ENCODE measurements at places on chromosomes 3 and 15. TPM values are rescaled to one million over a fixed set of nuclear protein-coding genes. Genes with fewer than 3 reads are reported as not detected.

HHLA2 gene
- 20.2 TPM for total RNA-seq

GTPBP8 gene
- 20.6 TPM for total RNA-seq

DUOXA1 gene
- total RNA-seq: 203 TPM

AP3S2 gene
- 30.2 TPM for total RNA-seq

IL20RB gene
- total RNA-seq: 1.3 TPM

CFAP20DC gene
- 5.4 TPM for total RNA-seq

ABHD14A gene
- total RNA-seq: 7.2 TPM

GRCh38 chr3:151837057-151837456 is 23.1 kb downstream of the AADAC start:
- peak; percentile 29 for DNase-seq

DNA sequence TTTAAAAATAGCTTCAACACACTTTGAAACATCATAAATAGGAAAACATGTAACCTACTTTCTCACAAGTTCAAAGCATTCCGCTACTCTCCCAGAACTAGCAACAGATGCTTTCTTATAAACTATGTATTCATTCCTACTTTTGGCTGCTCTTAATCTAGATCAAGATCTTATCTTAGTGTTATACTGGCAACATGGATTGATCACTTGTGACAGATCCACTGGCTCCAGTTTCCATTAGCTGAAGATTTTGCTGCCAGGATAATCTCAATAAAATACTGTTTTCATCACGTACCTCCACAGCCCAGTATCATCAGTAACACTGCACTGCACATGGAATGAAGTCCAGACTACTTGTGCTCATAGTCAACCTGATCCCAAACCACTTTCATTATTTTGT is 491.7 kb upstream of the AGTR1 start:
- peak; percentile 86 for DNase-seq

- no peak for DNase-seq
These were observed 27.2 kb downstream of the LRRC2 start for GRCh38 chr3:46538803-46539442.

DNA sequence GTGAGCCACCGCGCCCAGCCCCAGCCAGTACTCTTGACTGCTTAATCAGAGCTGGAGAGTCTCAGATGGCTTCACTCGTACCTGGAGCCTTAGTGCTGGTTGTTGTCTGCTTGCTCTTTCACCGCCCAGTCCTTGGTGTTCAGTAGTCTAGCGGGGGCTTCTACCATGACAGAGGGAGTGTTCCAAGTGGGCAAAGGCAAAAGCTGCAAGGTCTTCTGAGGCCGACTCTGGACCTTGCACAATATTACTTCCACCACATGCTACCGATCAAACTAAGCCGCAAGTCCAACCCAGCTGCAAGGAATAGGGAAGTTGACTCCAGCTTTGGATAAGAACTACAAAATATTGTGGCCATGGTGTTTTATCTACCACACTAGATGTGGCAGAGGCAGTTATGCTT is 6.6 kb downstream of the PARL start:
- no peak for DNase-seq

DNA sequence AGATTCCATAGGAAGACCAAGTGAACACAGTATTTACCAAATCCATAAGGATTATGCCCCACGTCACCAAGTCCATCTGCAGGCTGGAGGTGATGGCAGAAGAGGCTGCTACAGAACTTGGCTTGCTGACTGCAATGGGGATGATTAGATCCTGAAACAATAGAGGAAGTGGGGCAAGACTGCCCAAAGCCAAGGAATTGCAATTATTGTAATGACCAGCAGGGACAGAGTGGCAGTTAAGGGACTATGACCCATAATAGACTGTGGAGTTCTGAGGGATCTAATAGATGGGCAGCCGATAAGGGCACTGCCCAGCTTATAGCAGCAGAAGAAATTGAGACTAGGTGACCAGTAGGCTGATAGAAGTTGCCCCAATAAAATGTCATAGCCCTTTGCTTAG is 108.4 kb downstream of the MINAR1 start:
- DNase-seq: no peak

GRCh38 chr3:195451373-195452015 is 8.7 kb upstream of the ACAP2 start:
- DNase-seq: no peak

DNA sequence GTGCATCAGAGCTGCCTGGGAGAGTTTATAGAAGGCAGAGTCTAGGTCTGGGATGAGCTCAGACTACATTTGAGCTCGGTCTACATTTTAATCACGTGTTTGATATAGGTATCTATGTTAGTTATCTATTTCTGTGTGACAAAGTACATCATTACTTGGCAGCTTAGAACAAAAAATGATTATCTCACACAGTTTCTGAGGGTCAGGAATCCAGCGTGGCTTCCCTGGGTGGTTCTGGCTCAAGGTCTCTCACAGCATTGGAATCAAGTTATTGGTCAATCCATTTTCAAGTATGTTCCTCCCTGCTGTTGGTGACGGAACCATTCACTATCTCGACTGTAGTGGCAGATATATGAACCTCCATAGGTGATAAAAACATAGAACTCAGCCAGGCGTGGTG is 71.7 kb downstream of the ABHD5 start:
- DNase-seq: no peak

DNA sequence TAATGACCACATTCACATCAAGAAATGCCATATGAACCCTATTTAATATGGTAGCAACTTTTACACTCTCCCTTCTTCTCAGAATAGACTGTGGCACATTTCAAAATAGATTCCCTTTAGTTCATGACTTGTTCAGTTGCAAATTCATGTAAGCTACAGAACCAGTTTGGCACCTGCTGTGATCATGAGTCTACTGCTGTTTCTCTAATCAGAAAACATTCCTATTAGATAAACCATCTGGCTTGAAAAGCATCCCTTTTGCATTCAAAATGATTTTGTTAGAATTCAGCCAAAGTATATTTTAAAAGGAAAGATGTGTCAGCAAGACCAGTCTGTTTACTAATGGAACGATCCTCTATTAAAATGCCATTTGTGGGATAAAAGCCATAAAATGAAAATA is 304.4 kb downstream of the BCHE start:
- DNase-seq: no peak

GRCh38 chr3:32245200-32245599 is 6.7 kb downstream of the CMTM8 start:
- DNase-seq: no peak

DNA sequence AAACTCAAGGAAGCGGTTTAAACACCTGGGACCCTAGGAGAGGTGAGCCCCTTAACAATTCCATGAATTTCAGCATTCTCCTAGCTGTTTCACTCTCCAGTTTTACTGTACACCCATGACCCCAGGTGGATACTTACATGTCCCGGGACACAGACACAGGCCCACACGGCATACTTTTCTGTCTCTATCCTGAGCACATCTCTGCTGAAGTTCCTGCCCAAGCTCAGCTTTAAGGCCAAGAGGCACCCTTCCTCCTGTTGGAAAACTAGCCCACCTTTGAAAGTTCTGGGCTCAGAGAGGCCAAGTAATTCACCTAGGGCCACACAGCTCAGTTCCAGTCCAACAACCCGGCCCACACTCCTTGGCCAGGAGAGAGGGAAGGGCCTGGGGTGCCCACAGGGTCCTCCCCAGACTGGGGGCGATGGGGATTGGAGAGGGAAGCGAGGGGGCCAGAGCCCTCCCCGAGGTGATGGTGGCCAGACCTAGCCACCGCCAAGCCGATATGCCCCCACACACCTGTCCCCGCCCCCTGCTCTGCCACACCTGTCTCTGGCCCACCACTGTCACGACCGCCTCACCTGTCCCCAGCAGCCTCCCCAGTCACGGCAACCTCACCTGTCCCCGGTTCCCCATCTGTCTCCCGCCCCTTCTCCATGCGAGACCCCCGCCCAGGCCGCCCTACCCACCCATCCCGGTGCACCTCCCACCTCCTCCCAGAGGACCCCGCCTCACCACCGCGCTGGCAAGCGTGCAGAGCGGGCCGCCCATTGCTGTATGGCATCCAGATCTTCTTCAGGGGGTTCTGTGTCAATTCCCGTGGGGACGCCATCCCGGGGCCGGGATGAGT is 431 bp downstream of the PFKFB4 start:
- DNase-seq: no peak

DNA sequence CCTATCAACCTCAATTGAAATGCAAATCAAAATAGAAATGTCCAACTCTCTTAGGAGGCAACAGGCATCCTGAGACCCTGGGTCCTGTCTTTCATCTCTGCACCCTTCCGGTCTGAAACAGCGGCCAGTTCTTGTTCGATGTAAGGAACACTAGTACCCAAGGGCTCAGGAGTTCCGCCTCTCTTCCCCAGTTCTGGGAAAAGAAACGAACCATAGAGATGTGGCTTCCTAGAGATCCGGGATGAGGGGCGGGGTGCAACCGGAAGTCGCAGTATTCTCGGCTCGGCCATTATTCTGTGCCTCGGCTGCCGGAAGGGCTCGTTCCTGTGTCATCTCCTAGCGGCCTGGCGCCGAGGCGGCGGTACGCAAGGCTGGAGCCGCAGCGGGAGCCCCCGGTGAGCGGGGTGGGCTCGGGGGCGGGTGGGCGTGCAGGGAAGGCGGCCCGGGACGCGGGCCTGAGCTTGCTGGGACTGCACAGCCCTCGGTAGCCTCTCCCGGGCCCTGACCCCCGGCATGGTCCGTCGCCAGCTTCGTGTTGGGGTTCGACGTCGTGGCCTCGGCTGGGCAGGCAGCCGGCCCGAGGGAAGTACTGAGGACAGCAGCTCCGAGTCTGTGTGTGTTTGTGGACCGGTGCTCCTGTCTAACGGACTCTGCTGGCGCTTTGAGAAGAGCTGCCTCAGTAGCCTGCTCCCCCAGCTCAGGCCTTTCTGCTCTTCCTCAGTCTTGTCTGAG is at the start of gene ZNF197:
Gene ZNF197 (plus strand): TSS at position 288 of the 732 bp plus-strand sequence. CDS start 4,119 bp downstream, outside the sequence.
- DNase-seq: peak; percentile 97

- DNase-seq: no peak
These were observed 1.3 kb upstream of the DENND6A start for GRCh38 chr3:57694146-57694545.

- DNase-seq: no peak
These were observed 195.5 kb downstream of the BCHE start for GRCh38 chr3:165641569-165642310.

GRCh38 chr3:44926172-44926571 is 49.8 kb downstream of the ZDHHC3 start:
- no peak for DNase-seq

- DNase-seq: no peak
These were observed 435 bp downstream of the SLC35G2 start for GRCh38 chr3:136819392-136819730.

DNA sequence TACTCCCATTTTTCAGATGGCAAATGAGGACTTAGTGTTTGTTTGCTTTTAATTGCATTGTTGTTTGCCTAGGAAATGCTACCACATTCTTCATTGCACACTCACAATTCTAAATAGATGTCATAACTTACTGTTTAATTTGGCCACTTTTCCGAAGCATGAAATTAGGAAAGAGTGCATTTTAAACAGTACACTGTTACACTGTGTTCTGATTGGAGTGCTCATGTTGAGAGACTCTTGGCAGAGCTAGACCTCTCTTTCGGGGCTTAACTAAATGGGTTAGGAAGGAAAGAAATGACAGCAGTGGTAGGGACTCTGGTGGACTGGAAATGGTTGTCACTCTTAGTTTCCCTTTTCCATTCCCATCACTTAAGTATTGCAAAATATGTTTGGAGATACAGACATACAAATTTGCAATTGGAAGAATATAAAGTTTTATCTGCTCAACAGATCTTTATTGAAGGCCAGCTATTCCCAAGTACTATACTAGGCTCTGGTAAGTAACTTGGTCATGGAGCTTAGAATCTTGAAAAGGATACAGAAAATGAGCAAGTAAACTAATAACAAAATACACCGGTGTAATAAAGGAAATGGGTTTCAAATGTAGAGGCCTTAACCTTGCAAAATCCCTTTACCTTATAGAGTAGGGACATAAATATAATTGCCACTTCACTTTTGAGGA is 90.2 kb downstream of the DCUN1D1 start:
- no peak for DNase-seq

DNA sequence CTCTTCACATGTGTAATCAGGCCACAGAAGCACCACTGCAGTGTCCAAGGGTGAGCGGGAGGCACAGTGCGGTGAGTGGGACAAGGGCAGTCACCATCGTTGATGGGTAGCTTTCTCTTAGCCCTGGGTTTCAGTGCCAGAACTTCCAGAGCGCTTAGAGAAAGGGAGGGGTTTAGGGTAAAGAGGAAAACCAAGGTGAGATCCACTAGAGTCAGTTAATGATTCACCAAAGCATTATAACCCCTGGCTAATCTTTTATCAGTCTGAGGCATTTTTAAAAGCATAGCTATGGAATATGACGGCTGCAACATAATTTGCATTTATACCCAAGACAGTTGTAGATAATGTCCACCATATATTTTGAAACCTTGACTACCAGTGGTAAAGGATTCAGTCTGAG is 94.8 kb downstream of the SHQ1 start:
- DNase-seq: no peak

DNA sequence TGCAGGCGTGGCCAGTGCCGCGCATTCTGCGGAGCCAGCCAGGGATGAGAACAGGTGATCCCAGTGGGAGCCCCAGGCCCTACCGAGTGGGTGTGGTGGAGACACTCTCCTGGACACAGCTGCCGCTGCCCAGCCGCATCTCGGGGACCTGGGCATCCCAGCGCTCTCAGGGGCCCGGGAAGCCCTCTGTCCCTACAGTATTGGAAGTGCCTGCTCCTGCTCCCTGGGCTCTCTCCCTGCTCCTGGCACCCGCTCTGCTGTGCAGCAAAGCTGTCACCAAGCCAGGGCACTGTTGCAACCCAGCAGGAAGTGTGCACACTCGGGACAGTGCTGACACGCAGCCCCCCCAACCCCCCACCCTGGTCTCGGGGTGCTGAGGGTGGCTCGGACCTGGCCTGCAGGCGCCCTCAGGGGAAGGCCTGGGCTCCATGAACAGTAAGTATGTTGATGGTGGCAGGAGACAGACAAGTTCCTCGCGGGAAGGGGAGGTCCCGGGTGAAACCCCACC is 1177.4 kb upstream of the GBE1 start:
- no peak for DNase-seq

- DNase-seq: peak; percentile 38
These were observed 73.5 kb upstream of the ABI3BP start for GRCh38 chr3:101066711-101067129.

DNA sequence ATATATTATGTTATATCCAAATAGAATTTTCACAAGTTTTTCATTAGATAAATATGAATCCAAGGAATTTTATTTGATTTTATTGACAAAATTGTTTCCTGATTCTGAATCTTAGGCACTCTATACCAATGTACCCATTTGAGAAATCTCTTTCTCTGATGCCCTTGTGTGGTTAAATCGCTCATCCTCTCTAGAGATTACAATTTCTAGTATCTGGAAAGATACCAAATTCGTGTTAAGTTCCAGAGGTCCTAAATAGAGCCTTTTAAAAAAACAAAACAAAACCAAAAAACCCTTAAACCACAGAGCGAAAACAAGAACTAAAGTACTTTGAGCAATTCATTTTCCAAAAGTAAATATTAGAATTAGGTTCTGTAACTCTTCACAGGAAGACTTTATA is 20.0 kb downstream of the SATB1 start:
- DNase-seq: no peak

GRCh38 chr3:116806351-116806750 is 96.8 kb downstream of the TUSC7 start:
- DNase-seq: no peak

DNA sequence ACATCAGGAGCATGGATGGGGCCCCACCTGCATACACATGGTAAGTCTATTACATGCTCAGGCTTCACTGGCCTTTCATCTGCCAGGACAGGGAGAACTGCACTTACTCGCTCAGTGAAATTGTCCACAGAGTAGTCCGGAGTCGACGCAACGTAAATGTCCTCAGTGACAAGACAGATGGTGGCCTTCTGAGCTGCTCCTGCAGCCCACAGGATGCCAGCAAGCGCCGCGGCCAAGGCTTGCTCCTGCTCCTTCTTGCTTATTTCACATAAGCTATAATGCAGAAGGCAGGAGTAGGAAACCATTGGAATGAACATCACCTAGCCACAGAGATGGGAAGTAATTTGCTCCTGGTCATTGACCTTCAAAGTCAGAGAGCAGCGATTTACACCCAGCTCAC is 14.4 kb downstream of the MINDY4B start:
- no peak for DNase-seq
